Endothelial cell of umbilical vein (primary cell): ENCODE measurements at places on chromosomes 4 and X. TPM values are rescaled to one million over a fixed set of nuclear protein-coding genes. Genes with fewer than 3 reads are reported as not detected.

GRCh38 chrX:133045986-133046385, 50.9 kb downstream of the USP26 start:
- DNase-seq: no peak

ADGRL3 gene
- not detected in 2 replicates for polyA plus RNA-seq

GRCh38 chr4:151324752-151325110, 674 bp downstream of the SH3D19 start:
- peak; percentile 68 for DNase-seq

FAM9B gene
- polyA plus RNA-seq: not detected in 2 replicates

- DNase-seq: peak; percentile 100
Measured at GRCh38 chr4:128287871-128288688, 467 bp upstream of the PGRMC2 start.
